Endothelial cell (in vitro differentiated cells): ENCODE measurements at places on chromosomes 5 and 9. TPM values are rescaled to one million over a fixed set of nuclear protein-coding genes. Genes with fewer than 3 reads are reported as not detected.

DNA sequence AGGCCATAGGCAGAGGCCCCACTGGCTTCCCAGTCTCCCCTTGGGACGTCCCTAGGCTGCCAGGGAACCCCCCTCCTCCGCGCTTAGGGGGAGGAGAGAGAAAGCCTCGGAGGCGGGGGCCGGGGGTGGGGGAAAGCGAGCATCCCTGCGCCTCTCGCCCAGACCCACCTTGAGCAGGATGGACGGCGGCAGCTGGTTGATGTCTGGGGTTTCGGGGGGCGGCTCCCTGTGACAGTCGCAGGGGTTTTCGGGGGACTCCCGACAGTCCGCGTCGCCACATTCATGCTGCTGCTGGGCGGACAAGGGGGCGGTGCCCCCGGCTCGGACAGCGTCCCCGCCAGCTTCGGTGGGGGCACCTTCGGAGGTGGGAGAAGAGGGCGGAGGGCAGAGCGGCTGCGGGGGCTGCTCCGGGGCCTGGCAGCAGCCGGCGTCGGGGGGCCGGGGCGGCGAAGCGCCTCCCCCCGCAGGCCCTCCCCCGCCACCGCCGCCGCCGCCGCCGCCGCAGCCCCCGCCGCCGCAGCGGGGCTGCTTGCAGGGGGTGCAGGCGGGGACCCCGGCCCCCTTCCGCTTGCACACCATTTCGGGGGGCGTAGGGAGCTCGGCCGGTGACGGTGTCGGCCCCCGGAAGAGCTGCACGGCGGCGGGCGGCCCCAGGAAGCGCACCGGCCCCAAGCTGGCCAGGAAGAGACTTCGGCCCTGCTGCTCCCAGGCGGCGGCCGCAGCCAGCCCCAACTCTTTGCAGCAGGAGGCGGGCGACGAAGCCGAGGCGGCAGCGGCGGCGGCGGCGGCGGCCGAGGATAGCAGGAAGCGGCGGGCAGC is 1.2 kb downstream of the FBXL17 start:
- DNase-seq = peak; percentile 39

DNA sequence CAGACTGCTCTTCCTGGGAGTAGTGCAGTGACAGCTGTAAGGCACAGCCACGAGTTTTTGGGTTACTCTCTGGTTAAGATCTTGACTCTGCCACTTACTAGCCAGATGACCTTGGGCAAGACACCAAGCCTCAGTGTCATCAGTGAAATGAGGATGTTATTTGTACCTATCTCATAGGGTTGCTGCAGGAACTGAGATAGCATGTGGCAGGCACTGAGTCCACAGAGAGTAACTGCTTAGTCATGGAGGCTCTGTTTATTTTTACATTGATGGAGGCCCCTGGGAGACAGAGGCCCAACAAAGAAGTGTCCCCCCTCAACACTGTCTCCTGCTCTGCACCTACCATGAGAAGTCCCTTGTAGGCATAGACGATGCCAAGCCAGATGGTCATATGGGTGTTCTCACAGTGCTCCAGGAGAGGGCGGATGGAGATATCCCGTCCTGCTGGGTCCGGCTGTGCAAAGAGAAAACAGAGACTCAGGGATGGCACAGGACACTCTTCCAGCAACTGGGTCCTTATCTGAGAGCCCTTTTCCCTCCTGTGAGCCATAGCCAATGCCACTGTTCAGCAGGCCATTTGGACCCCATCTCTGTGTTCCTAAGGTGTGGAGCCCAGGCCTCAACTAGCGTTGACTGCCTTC is 55.4 kb upstream of the TBC1D2 start:
- DNase-seq = no peak

The AIF1L gene
- 16.3 TPM for total RNA-seq

GRCh38 chr5:178058321-178059012 is 54.9 kb upstream of the N4BP3 start:
- DNase-seq = no peak

GRCh38 chr9:12778389-12778788 is 3.6 kb downstream of the LURAP1L start:
- no peak for DNase-seq

GRCh38 chr9:114910541-114910940 is 19.9 kb downstream of the TNFSF8 start:
- DNase-seq = no peak

- DNase-seq = no peak
These were observed 13.0 kb upstream of the SUSD3 start for GRCh38 chr9:93045521-93045920.

GRCh38 chr5:172003746-172004145 is 2.7 kb downstream of the FBXW11 start:
- DNase-seq = no peak

The NME5 gene
- total RNA-seq = 0.82 TPM

DNA sequence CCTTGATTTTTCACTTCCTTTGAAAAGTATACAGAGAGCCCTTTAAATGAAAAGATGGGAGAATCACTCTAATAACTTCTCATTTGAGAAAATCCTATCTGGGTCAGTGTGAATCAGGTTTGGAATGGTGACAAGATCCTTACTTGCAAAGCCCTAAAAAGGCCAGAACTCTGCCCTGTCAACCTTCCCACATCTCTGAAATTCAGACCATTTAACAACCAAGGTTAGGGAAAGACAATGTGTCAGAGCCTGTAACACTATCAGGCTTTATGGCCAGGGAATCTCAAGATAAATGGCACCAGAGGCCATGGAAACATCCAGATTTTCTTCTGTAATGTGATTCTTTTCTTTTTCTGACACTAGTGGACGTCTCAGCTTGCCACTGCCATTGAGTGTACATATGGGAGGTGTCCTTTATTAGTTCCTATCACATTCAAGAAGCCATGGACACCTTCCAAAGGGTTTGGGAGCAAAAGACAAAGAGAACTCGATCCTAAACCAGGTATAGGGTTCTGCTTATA is 165.7 kb upstream of the GPR151 start:
- DNase-seq = no peak

GRCh38 chr9:132944294-132945185 is at the start of gene TSC1:
Gene TSC1 (minus strand): TSS chr9:132944616. CDS start chr9:132928872, 15,744 bp downstream.
- DNase-seq = peak; percentile 99

GRCh38 chr9:109269839-109270238 is 51.0 kb downstream of the EPB41L4B start:
- DNase-seq = no peak

The SLC6A3 gene
- total RNA-seq = 0.10 TPM

The PCDHGA4 gene
- total RNA-seq = 2.0 TPM

The TMEM203 gene
- 27.4 TPM for total RNA-seq

The CER1 gene
- 5.2 TPM for total RNA-seq

DNA sequence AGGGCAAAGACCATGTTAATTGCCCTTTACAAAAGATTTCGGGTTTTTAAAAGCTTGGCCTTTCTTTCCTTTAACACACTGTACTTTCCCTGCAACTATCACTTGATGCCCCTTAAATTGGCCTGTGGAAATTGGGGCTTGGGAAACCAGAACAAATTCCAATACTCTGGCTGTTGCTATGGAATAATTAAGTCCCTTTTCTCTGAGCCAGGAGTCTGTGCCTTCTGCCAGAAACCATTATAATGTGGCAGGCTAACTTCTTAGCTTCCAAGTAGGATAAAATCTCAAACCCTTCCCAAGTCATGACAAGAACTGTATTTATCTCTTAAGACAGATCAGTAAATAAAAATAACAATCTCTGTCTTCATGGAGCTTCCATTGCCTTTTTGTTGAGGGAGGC is 1.1 kb upstream of the SPINK1 start:
- DNase-seq = no peak

GRCh38 chr9:103789686-103790085 is 304.4 kb upstream of the SMC2 start:
- no peak for DNase-seq

The TMEM215 gene
- 0.18 TPM for total RNA-seq

GRCh38 chr5:134236318-134236717 is 10.4 kb upstream of the PPP2CA start:
- no peak for DNase-seq

DNA sequence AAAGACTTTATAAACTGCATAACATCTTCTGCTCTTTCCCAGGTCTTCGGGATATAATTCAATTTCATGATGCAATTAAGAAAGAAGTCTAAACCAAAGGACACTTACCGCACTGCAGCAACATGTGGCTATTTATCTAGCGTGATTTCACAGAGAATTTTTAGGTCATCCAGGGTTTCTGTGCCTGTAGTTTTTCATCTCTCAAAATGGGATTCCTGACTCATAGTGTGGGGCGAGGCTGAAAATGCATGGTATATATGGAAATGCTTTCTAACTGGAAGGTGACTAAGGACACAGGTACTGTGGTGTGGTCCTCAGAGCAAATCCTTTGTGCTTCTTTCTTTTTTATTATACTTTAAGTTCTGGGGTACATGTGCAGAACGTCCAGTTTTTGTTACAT is 557.7 kb upstream of the KLF4 start:
- no peak for DNase-seq

The FOXI1 gene
- 2.2 TPM for total RNA-seq

The KIF20A gene
- 10.3 TPM for total RNA-seq

The PCDHB13 gene
- 7.1 TPM for total RNA-seq

DNA sequence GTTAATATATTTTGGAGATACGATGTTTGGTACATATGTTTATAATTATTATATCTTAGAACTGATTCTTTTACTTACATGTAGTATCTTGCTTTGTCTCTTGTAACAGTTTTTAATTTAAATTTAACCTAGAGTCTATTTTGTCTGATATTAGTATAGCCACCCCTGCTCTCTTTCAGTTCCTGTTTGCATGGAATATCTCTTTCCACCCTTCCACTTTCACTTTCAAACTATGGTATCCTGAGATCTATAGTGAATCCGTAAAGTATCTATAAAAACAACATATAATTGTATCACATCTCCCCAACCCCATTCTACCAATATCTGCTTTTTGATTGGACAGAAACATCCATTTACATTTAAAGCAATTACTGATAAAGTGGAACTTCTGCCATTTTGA is 7.2 kb downstream of the IRGM start:
- no peak for DNase-seq

GRCh38 chr9:137575716-137576411 is 2.9 kb downstream of the DPH7 start:
- no peak for DNase-seq

- no peak for DNase-seq
These were observed 188.7 kb upstream of the MRPS30 start for GRCh38 chr5:44619875-44620610.

DNA sequence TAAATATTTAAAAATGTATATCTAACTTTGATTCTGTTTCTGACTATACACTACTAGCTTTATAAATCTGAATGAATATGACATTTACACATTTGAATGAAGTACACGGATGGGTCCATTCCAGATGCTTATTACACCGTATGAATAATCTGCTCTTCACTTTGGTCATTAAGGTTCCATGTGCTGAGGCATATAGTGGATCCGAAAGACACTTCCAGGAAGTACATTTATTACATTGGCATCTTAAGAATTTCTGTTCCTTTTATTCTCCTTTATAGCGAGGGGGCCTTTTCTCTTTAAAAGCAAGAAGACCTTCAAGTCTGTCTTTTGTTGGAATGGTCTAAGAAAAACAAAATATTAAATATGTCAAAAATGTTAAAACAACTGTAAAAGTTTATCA is 147.6 kb downstream of the AUH start:
- no peak for DNase-seq

The C9orf57 gene
- not detected for total RNA-seq

DNA sequence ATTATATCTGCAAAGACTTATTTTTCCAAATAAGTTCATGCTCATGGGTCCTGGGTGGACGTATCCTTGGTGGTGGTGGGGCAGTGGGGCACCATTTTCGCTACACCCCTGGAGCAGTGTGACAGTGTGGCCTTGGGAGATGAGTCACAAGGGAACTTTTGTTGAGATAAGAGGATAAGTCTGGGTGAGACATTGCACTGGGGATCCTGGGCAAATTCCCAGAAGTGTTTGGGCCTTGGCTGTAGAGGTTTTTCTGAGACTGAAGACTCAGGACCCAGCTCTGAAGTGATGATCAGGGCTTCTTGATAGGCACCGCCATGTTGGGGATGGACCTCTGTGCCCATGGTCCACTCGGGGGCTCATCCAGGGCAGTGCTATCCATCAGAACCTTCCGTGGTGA is 149.4 kb downstream of the MACROH2A1 start:
- DNase-seq = no peak

DNA sequence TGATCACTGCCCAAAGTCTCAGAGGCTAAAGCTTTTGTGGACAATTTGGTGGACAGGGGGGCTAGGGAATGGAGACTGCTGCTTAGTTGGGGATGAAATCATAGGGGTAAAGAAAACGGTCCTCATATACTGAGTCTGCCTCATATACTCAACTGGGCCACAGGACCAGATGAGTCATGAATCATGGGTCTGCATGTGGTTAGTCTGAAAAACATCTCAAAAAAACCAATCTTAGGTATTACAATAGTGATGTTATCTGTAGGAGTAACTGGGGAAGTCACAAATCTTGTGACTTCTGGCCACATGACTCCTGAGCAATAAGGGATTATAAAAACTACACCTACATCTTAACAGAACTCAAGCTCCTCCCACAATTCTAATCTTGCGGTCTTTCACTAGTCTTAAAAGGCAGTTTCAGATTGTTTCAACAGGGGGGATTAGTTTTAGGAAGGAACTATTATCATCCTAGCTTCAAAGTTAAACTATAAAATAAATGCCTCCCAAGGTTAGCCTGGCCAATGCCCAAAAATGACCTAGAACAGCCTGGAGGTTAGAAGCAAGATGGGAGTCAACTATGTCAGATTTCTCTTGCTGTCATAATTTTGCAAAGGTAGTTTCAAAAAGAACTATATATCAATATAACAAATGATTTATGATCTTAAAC is 17.5 kb downstream of the TMEM161B start:
- no peak for DNase-seq

DNA sequence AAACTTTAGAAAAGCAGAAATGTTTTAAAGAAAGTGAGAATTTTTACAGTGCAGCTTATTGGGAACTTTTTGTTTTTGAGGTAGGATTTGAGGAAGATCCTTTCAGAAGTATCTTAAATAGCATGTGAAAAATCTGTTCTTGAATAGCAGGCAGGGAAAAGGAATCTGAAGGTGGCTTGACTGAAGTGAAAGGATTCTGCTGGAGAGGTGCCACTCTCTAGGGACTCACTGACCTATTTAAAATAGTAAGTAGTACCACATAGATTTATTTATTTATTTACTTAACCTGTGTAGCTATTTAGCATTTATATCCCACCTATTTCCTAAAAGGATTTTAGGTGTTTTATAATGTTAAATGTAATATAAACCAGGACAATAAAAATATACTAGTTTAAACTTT is 69.1 kb downstream of the NIPBL start:
- DNase-seq = no peak

GRCh38 chr5:160105686-160106360 is 13.4 kb downstream of the PWWP2A start:
- no peak for DNase-seq

GRCh38 chr5:119953474-119953873 is 324.1 kb downstream of the FAM170A start:
- DNase-seq = no peak

- no peak for DNase-seq
These were observed 63.6 kb downstream of the NIPBL start for GRCh38 chr5:36939969-36940858.

The SMIM33 gene
- not detected for total RNA-seq

The ZCCHC9 gene
- 21.7 TPM for total RNA-seq
